ENCODE measurements at places on chromosomes 5 and 9.

DNA sequence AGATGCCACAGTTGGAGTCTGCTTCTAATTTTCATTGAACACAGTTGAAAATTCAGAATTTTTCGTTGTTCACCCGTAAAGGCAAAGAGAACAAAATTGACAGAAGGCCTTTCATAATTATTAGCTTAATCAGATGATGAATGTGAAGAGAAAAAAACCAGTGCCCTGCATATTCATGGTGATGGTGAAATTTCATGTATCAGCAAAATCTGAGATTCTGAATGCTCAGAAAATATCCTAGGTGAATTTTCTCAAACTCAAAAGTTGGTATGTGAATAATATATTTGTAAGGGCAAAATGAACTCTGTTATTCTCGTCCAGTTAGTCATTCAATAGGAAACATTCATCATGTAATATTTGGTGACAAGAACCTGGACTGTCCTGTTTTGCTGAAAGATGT, 135.9 kb upstream of the DHFR start:
- DNase-seq = no peak

GRCh38 chr9:135908093-135908753, 877 bp upstream of the CAMSAP1 start:
- DNase-seq = no peak

GRCh38 chr9:108889649-108890067, 27.6 kb downstream of the ACTL7A start:
- DNase-seq = peak; percentile 62

DNA sequence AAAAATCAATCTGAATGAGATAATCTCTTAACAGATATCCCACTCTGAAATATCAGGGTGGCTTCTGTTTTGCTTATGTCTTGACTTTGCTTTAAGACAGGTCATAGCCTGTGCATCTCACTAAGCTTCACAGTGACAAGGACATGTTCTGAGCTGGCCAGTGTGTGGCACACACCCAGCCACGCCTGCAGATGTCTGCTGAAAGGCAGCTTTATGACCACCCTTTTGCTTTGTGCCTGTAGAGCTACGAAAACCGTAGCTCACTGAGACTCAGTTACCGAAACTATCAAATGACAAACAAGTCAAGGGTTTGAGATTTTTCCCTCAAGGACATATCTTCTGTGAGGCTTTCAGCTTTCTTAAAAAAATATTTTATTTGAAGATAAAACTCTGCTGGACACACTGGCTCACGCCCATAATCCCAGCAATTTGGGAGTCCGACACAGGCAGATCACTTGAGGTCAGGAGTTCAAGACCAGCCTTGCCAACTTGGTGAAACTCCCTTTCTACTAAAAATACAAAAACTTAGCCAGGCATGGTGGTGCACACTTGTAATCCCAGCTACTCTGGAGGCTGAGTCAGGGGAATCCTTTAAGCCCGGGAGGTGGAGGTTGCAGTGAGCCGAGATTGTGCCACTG, 233.2 kb downstream of the SPATA31A1 start:
- no peak for DNase-seq

GRCh38 chr9:331197-331596, 116.5 kb downstream of the DOCK8 start:
- DNase-seq = no peak

DNA sequence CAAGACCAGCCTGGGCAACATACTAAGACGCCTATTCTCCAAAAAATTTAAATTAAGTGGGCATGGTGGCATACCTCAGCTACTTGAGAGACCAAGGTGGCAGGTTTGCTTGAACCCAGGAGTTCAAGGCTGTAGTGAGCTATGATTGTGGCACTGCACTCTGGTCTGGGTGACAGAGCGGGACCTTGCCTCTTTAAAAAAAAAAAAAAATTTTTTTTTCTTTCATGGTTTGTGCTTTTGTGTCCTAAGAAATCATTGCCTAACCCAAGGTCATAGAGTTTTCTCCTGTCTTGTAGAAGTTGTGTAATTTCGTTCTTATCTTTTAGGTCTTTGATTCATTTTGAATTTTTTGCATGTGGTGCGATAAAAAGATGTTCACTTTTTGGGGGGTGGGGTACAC, 12.3 kb downstream of the GPBP1 start:
- DNase-seq = no peak

DNA sequence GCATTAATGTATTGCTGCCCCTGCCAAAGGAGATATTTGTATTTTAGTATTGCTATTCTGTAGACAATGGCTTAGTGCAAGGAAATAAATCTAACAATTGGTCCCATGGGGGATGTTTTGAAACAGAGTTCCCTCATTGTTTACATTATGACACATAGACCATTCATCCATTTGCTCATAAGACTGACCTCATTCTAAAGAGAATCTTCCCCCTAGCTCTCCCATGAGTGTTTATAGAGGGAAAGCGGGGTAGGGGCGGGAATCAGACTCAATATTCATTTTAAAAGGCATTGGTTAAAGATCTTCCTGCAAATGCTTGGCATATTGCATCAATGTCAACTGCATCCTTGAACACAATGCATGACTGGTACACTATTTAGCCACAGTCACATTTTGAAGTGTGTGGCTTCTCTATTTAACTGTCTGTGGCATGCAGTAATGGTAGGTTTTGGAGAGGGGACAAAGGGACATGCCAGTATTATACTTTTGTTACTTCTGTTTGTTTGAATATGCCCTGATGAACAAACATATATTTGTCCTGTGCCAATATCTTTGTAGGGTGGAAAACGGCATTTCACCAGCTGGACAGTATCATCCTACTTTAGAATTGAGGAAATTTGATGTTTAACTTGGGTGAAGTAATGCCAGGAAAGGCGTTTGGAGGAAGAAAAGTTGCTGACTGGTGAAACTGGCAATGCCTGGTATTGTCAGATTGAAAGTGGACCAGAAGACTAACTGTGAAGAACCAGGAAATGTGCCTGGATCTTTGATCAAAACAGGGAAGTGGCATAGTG, 84.1 kb upstream of the MEGF10 start:
- DNase-seq = peak; percentile 14

GRCh38 chr9:137853392-137853995, 24.1 kb upstream of the CACNA1B start:
- no peak for DNase-seq

Measured in lung (tissue), 17 donors.